ENCODE measurements at places on chromosomes 13 and 19. TPM values are rescaled to one million over a fixed set of nuclear protein-coding genes. Genes with fewer than 3 reads are reported as not detected.
A peak's percentile ranks its signal among the peaks of the same experiment; 100 is the strongest.

- peak; percentile 78 for DNase-seq
Measured at GRCh38 chr19:17555929-17556813, 722 bp downstream of the COLGALT1 start.

DNA sequence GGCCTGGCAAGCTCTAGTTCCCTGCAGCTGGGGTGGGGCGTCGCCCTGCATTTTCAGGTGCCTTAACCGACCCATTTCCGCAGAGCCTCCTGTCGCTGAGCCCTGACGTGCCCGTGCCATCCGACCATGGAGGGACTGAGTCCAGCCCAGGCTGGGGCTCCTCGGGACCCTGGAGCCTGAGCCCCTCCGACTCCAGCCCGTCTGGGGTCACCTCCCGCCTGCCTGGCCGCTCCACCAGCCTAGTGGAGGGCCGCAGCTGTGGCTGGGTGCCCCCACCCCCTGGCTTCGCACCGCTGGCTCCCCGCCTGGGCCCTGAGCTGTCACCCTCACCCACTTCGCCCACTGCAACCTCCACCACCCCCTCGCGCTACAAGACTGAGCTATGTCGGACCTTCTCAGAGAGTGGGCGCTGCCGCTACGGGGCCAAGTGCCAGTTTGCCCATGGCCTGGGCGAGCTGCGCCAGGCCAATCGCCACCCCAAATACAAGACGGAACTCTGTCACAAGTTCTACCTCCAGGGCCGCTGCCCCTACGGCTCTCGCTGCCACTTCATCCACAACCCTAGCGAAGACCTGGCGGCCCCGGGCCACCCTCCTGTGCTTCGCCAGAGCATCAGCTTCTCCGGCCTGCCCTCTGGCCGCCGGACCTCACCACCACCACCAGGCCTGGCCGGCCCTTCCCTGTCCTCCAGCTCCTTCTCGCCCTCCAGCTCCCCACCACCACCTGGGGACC, 1.2 kb downstream of the ZFP36 start:
- no peak for DNase-seq

The PTPRH gene
- polyA plus RNA-seq = 0.30 TPM

GRCh38 chr13:45903051-45903813, 51.7 kb upstream of the SIAH3 start:
- no peak for DNase-seq

DNA sequence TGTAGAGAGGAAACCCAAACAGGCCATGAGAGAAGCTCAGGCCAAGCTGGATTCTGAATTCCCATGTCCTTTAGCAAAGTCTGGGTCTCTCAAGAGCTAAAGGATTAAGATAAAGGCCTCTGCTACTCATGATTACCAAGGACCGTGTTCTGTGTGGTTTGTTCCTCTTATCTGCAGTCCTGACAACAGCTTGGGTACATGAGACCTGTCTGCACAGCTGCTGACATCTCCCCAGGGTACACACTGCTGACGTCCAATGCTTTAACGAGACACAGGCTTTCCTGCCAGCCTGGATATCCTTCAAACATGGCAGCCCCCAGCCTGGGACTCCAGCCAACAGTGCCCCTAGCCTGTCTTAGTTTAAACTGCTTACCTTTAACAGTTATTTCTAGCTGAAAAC, 211.0 kb downstream of the SLC7A1 start:
- DNase-seq = no peak

DNA sequence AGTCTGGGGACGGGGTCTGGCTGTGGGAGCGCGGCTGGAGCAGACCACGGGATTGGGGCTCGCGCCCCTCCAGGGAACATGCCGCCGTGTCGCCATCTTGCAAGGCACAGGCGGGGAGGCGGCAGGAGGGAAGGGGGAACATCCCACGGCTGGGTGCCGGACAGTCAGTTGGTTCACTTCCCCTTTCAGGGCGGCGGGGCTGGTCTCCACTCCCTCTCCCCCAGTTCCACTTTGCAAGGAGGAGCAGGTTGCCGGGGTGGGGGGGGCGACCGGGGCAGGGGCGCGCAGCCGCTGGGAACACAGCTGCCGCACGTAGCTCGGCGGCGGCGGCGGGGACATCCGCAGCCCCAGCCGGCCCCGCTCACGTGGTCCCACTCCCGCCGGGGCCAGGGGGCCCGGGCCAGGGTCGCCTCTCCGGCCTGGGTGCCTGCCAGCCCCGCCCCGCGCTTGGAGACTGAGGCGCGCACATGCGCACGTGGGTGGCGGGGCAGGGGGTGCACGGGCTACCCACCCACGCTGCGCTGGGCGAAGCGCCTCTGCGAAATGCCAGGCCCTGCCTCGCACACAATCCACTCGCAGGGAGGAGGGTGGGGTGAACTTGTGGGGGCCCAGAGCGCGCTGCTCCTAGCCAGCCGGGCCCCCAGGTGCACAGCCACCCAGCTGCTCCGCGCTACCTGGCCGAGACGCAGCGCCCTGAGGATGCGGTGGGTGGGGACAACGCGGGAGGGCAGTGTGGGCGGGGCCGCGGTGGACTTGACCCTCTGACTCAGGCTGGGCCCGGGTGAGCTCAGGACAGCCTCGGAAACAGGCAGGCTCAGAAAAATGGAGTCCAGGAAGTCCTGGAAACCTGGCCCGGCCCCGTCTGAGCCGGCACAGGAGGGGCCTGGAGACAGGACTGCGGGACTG, 6.4 kb downstream of the KLF16 start:
- no peak for DNase-seq

GRCh38 chr13:73717632-73718031, 416.6 kb downstream of the KLF12 start:
- DNase-seq = no peak

- DNase-seq = peak; percentile 1
Measured at GRCh38 chr19:20422216-20423205, 143.1 kb downstream of the ZNF737 start.

- DNase-seq = no peak
Measured at GRCh38 chr19:54186351-54186750, 3.0 kb downstream of the MBOAT7 start.

The DNM2 gene
- polyA plus RNA-seq = 64.9 TPM

DNA sequence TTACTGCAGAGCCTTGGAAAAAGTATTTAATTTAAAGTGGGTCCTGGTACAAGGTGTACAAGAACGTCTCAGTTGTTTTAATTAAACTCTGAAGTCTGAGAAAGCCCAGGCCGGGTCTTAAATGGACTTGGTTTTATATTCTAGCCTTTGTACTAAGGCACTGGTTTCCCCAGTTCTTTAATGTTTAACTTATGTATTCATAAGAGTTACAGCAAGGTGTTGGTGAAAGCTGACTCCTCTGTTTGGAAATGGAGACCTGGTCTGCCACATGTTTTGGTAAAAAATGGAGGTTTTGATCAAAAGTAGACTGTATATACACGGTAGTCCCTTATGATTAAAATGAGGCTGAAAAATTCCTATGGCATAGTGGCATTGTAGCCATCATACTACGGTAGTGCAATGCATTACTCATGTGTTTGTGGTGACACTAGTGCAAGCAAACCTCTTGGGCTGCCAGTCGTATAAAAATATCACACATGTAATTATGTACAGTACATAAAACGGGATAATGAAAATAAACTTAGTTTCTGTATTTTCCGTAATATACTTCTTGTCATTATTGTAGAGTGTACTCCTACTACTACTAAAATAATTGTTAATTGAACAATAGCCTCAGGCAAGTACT, 883.4 kb upstream of the SPRY2 start:
- DNase-seq = no peak

The UPK1A gene
- polyA plus RNA-seq = 6.5 TPM

The SRRM5 gene
- polyA plus RNA-seq = 0.33 TPM

DNA sequence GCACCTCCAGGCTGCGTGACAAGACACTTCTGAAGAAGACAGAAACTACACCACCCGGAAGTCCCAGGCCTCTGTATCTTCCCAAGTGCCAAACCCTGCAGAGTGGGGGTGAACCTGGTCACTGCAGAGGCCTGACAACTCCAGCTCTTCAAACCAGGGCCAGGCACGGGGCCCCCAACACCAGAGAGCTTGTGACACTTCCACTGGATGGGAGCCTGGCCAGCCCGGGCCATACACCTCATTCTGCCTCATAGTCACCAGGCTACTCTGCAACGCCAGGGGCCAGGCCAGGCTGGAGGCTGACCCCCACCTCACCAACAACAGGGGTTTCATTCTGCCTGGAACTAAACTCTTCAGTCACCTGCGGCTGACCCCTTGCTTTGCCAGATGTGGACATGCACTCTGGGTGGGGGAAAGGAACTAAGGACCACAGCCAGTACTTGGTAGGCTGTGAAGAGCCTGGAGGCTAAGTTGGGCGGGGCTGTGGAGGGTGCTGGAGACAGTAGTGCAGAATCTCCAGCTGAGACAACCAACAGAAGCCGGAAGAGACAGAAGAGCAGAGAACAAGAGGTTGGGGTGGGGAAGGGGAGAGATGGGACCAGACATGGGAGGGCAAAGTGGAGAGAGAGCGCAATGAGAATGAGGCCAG, 23.0 kb downstream of the TUBA3C start:
- DNase-seq = no peak

The NPAS1 gene
- 1.7 TPM for polyA plus RNA-seq

The LNX2 gene
- polyA plus RNA-seq = 6.6 TPM

DNA sequence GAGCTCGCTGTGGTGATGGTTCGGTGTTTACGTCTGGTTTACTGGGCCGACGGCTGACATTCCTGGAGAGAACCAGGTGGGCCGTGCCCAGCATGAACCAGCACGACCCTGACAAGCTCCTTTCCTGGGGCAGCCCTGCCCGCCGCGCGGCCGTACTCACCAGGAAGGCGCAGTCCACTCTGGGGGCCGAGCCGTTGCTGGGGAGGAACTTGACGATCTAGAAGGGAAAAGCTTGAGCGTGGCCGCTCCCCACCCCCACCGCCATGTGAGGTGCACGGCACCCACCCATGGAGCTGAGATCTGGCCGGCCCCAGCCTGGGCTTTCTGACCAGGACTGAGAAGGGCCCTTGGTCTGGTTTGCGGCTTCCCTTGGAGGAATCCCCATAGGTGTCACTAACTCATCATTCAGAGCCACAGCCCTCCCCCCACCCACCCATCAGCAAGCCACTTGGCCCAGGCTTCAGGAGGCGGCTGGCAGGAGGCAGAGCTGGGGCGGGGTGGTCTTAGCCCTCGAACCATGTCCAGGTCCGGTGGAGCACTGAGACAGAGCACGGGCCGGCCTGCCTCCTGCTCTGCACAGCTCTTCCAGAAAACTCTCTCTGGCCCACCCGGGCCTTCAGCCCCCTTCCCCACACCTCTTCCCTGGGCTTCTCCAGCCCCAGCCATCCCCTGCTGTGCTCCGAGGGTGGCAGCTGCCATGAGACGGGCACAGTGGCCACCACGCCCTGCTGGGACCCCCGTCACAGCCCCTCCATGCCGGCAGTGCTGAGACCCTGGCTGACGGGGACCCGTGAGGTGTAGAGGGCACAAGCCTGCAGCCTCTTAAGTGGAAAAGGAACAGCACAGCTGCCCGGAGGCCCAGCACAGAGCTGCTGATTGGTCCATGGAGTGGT, 6.2 kb downstream of the ATP4B start:
- no peak for DNase-seq

- DNase-seq = no peak
Measured at GRCh38 chr19:42577016-42577415, 17.7 kb downstream of the CEACAM8 start.
